Psoas muscle (tissue), 8 donors: ENCODE measurements at places on chromosomes 11 and 22. TPM values are rescaled to one million over a fixed set of nuclear protein-coding genes. Genes with fewer than 3 reads are reported as not detected.
A peak's percentile ranks its signal among the peaks of the same experiment; 100 is the strongest.

DNA sequence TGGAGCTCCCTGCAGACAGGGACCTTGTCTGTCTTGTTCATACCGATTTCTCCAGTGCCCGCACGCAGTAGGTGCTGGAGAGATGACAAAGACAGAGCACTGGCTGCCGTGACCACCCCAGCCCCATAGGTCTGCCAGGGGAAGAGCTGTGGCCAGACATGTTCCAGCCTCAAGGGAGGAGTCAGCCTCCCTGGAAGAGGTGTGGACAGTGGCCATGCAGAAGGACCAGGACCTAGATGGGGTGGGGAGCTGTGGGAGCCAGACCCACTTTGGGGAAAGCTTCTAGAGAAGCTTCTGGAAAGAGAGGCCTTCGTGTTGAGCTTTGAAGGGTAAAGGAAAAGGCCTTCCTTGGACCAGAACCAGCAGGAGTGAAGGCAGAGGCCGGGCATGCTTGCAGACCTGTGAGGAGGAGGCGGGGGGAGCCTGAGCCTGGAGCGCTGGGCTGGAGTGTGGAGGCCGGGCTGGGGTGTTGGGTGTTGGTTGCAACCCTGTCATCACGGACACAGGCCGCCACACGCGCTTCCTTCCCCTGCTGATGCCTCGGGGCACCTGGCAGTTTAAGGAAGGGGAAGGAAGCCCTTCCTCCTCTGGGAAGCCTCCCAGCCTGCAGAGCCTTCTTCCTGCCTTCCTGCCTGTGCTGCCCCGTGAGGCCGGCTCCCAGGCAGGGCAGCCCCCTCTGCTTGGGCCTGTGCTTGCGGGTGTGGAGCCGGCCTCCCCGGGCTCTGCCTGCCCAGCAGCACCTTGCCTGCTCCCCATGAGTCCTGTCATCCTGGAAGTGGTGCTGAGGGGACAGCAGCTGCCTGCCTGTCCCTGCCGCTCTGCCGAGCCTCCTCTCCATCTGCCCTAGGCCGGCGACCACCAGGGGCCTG is 12.3 kb downstream of the RELT start:
- peaks cover 73% of the 10 kb centered on the region for H3K4me1 ChIP-seq
- H3K4me3 ChIP-seq = peak overlapping the region; percentile 0
- H3K27me3 ChIP-seq = no peaks in the 10 kb centered on the region
- peak; percentile 70 for DNase-seq

GRCh38 chr11:8961401-8961800 is 2.8 kb downstream of the TMEM9B start:
- peaks cover 29% of the 10 kb centered on the region for H3K36me3 ChIP-seq
- H3K4me3 ChIP-seq = no peak overlapping the region
- H3K4me1 ChIP-seq = peaks cover 44% of the 10 kb centered on the region
- H3K27me3 ChIP-seq = no peaks in the 10 kb centered on the region
- DNase-seq = no peak

GRCh38 chr11:77436506-77436905 is 37.4 kb downstream of the PAK1 start:
- no peak overlapping the region for H3K27ac ChIP-seq
- no peaks in the 10 kb centered on the region for H3K4me1 ChIP-seq
- H3K27me3 ChIP-seq = no peaks in the 10 kb centered on the region
- no peak overlapping the region for H3K4me3 ChIP-seq

DNA sequence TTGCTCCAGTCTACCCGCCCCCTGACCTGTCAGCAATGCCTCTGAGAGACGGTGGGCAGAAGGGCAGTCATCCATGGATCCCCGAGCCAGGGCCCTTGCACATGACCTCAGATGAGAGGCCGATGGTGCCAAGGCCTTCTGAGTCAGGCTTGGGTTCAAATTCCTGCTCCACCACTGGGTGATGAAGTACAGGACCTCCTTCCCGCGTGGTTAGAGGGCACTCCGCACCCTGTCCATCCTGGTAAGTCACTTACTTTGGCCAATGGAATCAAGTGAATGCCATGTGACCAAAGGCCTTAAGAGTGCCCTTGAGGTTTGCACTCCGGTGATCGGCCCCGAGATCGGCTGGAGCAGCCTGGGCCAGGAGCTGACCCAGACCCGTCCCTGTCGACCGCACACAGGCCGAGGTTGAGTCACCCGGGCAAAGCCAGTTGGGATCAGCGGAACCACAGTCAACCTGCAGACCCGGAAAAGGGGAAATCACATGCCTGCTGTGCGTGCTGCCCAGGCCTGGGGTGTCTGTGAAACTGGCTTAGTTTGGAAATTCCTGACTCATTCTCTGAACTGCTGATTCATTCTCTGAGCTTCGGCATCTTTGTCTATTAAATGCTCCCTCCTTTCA is 48.9 kb downstream of the RTL6 start:
- H3K27ac ChIP-seq = no peak overlapping the region
- H3K4me3 ChIP-seq = no peak overlapping the region
- no peaks in the 10 kb centered on the region for H3K4me1 ChIP-seq
- H3K27me3 ChIP-seq = peaks cover 2% of the 10 kb centered on the region

GRCh38 chr22:41003066-41003465 is 51.9 kb downstream of the RBX1 start:
- no peaks in the 10 kb centered on the region for H3K27me3 ChIP-seq
- DNase-seq = no peak

DNA sequence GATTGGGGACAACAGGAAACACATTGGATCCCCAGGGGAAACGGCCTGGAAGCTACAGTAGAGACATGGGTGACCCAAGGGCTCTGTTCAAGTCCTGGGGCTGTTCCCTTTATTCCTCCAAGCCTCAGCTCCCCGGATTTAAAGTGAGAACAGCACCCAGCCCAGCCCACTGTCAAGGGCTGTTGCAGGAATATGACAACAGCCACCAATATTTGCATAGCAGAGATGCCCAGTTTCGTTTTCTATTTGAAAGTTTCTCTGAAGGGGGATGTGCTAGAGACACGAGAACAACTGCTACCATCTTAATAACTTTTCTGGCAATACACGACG is 81.1 kb upstream of the WNT7B start:
- H3K4me1 ChIP-seq = peaks cover 59% of the 10 kb centered on the region
- peak; percentile 76 for DNase-seq
- H3K27ac ChIP-seq = peak overlapping the region; percentile 99

The NPAS4 gene
- not detected for polyA plus RNA-seq

The UPB1 gene
- polyA plus RNA-seq = 0.18 TPM

The PGA3 gene
- polyA plus RNA-seq = 1.1 TPM

The KCNJ11 gene
- polyA plus RNA-seq = 66.5 TPM
